ENCODE measurements at places on chromosomes 2 and 18.

GRCh38 chr18:36335476-36336279 is 38.2 kb downstream of the FHOD3 start:
- peak; percentile 73 for ATAC-seq

- no peak for ATAC-seq
These were observed 688.4 kb upstream of the PIK3C3 start for GRCh38 chr18:41266616-41267015.

DNA sequence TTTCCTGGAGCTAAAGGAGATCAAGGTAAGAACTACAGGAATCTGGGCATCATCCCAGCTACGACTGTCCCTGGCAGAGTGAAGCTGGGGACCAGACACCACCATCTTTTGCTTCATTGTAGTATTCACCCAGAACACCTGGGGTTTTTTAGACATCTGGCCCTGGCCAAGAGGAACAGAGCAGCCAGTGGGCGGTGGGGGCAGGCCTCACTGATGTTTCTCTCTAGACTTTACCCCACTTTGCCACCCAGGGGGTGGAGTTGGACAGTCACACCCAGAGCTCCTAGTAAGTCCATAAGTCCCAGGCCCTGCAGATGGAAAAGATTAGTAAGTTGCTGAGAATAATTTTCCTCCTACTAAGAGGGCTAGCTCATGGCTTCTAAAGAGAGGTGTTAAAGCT is 39.6 kb downstream of the MARCO start:
- no peak for ATAC-seq

GRCh38 chr2:43106559-43107527 is 119.6 kb downstream of the ZFP36L2 start:
- peak; percentile 20 for ATAC-seq

DNA sequence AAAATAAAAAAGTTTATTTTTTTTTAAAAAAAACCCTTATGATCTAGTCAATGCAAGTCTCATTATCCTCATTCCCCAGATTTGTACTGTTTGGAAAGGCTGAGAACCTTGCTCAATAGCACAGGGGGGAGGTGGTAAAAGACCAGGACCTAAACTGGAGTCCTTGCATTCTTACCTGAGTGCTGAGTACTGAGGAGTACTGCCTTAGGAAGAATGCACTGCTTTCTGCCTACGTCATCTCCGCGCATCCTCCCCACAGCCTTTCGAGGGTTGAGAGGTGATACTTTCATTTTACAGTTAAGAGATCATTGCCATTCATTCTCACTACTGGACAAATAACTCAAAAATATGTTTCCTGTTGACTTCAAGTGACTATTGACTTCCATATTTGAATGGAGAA is 73.8 kb downstream of the MAP3K20 start:
- ATAC-seq = no peak

DNA sequence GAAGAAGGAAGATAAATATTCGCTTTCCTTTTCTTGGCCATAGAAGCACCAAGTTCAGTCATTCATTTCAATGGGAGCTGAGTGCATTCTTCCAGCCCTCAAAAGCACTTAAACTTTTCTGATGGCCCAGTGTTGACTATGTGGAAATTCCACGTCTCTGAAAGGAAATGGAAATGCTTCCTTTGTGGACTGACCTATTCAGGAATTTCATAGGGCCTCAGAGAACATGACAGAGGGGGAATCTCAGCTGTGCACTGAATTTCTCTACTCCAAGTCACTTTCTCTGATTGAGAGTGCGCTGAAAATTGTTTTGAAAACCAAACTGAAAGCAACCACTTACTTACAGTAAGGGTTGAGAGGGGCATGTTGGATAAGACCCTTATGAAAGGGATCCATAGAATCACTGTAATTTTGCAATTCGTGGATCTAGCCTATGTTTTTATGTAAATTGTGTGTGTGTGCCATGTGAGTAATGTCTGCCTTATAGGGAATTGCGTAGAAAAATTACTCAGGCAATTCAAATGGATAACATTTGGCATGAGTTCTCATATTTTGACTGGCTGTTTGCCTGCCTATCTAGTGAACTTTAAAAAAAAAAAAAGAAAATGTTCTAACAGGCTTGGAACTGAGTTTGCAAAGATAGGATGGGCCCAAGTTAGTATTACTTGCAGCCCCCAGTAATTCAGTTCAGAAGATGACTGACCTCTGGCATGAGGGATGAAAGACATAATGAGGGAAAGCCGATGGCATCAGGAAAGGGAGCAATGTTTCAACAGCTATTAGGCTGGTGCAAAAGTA is 437.0 kb downstream of the PTPRM start:
- ATAC-seq = no peak

- no peak for ATAC-seq
These were observed 122.1 kb upstream of the STPG4 start for GRCh38 chr2:47277187-47277586.

GRCh38 chr18:78579854-78580577 is 399.6 kb upstream of the SALL3 start:
- no peak for ATAC-seq

- ATAC-seq = peak; percentile 41
These were observed 45.5 kb downstream of the RAB12 start for GRCh38 chr18:8654503-8655451.

GRCh38 chr2:55962915-55963314 is 39.3 kb upstream of the EFEMP1 start:
- no peak for ATAC-seq

- no peak for ATAC-seq
These were observed 39.8 kb upstream of the CABLES1 start for GRCh38 chr18:23095463-23095862.

- ATAC-seq = no peak
These were observed 457.3 kb downstream of the XIRP2 start for GRCh38 chr2:167345559-167345958.

DNA sequence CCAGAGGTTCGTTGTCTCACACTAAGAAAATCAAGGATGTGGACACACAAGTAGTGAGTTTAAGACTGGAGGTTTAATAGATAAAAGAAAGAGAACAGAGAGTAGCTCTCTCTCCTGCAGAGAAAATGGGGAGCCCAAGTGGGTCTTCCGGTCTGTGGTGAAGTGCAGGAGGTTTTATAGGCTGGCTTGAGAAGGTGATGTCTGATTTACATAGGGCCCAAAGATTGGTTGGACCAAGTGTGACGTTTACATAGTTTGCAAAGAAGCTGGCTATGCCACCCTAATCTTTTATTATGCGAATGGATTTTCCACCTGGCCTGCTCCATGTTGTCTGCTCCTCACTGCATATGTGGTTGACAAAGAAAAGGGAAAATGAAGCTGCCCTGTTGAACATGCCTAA is 430.4 kb upstream of the TRIB2 start:
- ATAC-seq = no peak

GRCh38 chr2:192005211-192005610 is 158.3 kb upstream of the CAVIN2 start:
- ATAC-seq = peak; percentile 81

- no peak for ATAC-seq
These were observed 210.3 kb downstream of the MYCN start for GRCh38 chr2:16150456-16151280.

- ATAC-seq = peak; percentile 76
These were observed 967.8 kb downstream of the BCL11A start for GRCh38 chr2:59585655-59586054.

- no peak for ATAC-seq
These were observed 1.9 kb downstream of the MCFD2 start for GRCh38 chr2:46913471-46914381.

DNA sequence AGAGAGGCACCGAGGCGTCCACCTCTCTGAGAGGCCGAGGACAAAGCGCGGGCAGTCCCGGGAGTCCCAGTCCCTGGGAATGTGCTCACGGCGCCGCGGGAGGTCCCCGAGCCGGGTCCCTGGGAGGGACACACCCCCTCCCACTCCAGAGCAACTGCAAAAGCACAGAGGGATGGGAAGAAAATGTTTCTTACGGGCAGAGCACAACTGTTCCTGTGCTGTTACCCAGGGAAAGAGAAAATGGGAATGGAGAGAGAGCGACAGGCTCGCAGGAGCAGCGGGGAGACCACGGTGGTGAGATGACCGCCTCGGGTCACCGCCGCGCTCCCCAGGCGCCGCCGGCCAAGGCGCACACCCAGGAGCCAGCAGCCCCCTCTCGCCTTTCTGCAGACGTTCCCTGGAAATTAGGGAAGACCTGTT is 1.2 kb upstream of the BCL11A start:
- ATAC-seq = peak; percentile 5

DNA sequence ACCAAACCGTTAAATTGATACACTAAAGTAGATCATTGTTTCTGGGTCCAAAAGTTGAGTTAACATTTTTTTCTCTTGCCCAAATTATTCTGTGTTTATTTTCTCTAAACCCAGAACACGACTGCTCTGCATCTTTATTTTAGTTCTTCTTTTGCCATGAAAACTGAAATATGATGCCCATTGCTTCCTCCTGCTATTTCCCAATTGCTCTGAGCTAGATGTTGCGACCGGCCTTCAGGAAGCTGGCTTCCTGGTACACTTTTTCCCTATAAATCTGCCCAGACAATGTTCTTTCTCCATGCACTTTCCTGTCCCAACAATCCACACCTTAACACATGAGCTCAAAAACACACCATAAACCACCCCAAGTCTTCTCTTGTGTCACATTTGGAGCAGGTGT is 501.4 kb downstream of the FBXO15 start:
- ATAC-seq = no peak

DNA sequence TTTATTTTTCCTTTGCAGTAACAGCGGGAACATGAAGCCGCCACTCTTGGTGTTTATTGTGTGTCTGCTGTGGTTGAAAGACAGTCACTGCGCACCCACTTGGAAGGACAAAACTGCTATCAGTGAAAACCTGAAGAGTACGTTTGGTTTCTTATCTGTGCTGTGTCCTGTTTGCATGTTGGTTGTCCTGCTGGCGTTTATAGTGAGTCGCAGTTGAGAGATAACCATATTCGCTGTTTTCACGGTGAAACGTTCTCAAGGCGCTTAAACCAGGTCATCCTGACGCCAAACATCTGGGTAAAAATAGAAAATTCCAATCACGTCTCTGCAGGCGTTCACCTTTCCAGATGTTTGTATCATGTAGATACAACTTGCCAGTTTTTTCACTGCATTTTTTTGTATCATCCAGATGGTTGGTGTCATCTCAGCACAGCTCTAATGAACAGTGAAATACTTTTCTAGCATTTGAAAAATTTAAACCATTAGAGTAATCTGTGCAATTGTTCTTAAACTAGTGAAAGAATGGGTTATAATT is 21.2 kb downstream of the CLUL1 start:
- ATAC-seq = no peak

DNA sequence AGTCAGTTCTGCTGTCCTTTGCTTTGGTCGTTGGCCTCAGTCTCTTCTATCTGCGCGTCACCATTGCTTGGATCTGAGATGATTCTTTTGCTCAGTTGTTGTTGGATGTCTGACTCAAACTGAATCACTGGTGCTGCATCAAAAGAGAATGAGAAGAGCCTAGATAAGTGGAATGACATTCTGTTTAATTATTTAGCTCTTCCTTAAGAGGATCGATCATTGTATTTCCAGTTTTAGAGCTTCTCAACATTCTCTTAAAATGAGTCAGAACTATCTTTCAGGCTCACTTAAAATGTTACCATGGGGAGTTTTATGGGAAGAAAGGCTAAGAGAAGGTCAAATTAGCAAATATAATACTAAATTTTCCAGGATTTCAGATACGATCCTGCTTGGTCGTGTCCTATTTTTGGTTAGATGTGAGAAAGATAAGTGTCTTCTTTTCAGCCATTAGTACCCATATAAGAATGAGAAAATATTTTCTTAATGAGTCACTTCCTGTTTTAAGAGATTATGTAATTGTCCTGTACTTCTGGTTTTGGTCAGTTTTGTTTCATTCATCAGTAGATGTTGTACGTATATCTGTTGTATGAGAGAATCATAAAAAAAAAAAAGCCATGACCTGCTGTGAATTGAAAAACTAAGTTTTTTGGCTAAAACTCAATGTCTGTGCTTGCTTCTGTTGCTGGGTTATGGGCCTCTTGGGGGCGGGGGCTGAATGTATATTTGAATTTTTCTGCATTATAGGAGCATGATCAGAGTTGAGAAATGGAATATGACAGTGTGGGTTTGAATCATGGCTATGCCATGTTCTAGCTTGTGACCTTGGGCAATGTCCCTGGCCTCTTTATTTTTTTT is 31.6 kb upstream of the CASP10 start:
- ATAC-seq = no peak

GRCh38 chr2:160474891-160475787 is 18.5 kb downstream of the RBMS1 start:
- no peak for ATAC-seq

DNA sequence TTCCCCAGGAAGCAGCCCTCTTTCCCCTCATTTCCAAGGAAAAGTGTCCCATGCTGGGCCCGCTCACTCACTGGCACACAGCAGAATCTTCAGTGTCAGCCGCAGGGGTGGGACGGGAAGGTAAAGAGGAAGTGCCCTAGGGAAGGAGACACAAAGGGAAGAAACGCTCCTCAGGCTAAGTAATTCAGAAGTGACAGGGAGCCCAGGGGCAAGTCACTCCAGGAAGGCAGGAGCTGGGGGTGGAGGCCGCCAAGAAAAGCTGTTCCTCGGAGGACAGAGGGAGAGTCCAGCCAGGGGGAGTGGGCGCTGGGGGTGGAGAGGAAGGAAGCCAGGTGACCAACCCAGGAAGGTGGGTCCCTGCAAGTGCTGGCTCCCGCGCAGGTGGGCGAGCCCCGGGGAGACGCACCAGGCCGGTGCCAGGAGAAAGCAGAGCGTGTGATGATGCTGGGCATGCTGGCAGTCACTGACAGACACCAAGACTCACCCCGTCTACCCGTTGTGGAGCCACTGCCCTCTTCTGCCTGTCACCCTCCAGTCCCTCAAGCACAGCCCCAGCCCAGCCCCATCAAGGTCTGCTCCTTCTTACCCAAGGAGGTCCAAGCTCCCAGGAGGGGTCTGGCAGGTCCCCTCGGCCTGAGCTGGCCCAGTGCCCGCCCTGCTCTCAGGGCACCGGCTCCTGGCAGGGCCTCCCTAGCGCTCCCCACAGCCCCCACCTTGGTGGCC is 21.7 kb downstream of the HDAC4 start:
- no peak for ATAC-seq

GRCh38 chr2:446303-446874 is 158.5 kb upstream of the ALKAL2 start:
- ATAC-seq = peak; percentile 94

GRCh38 chr2:155653176-155653575 is 679.3 kb downstream of the NR4A2 start:
- ATAC-seq = no peak
